Neural crest cell (in vitro differentiated cells): ENCODE measurements at places on chromosomes 5 and 9. TPM values are rescaled to one million over a fixed set of nuclear protein-coding genes. Genes with fewer than 3 reads are reported as not detected.

Gene GLRA1
- total RNA-seq, result 0.21 and 0.23 TPM in 2 replicates

GRCh38 chr9:92550765-92551164, 15.0 kb upstream of the ECM2 start:
- H3K27me3 ChIP-seq, result no peaks in the 10 kb centered on the region
- H3K4me3 ChIP-seq, result no peak overlapping the region
- peaks cover 3% of the 10 kb centered on the region for H3K36me3 ChIP-seq
- H3K27ac ChIP-seq, result no peak overlapping the region

DNA sequence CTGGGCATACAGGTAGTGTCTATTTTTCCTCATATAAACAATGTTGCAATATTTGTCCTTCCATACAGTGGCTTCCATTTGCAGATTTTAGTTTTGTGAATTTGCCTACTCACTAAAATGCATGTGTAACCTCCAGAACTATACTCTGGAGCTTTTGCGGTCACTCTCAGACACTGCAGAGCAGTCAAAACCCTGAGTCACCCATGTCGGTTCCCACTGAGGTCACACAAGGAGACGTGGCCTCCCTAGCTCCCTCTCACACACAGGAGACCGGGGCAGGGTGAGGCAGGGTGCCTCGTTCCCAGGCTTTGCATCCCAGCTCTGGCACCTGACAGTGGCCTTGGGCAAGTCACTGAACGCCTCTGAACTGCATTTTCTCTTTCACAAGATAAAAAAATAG, 55.5 kb upstream of the ZNF354A start:
- H3K36me3 ChIP-seq, result no peaks in the 10 kb centered on the region
- H3K4me1 ChIP-seq, result no peaks in the 10 kb centered on the region
- DNase-seq, result no peak
- H3K27ac ChIP-seq, result no peak overlapping the region
- no peaks in the 10 kb centered on the region for H3K27me3 ChIP-seq

- peak overlapping the region; percentile 86 for H3K4me3 ChIP-seq
- DNase-seq, result peak; percentile 50
- peaks cover 25% of the 10 kb centered on the region for H3K27me3 ChIP-seq
- H3K36me3 ChIP-seq, result no peaks in the 10 kb centered on the region
- H3K4me1 ChIP-seq, result peaks cover 18% of the 10 kb centered on the region
Measured at GRCh38 chr5:140345919-140346347, 470 bp downstream of the HBEGF start.

GRCh38 chr5:6703806-6704205, 9.4 kb upstream of the TENT4A start:
- peaks cover 14% of the 10 kb centered on the region for H3K27me3 ChIP-seq
- no peak overlapping the region for H3K27ac ChIP-seq
- no peak for DNase-seq
- peaks cover 25% of the 10 kb centered on the region for H3K4me1 ChIP-seq
- H3K4me3 ChIP-seq, result no peak overlapping the region

DNA sequence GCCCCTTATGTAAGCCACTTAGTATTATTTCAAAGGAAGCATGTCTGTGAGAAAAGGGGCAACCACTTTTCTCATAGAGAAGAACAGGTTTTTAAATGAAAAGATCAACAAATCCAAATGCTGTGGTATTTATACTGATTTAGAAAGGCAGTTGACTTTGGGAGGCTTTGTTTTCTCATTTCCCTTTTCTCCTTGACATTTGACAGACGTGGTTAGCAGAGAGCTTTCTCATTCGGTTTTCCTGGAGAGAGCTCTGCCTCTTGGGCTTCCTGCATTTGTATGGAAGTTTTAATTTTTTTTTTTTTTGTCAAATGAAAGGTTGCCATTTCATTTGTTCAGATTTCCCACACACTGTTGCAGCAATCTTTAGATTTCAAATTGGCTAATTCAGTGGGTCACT, 62.5 kb downstream of the EXOSC2 start:
- no peaks in the 10 kb centered on the region for H3K36me3 ChIP-seq
- H3K27me3 ChIP-seq, result no peaks in the 10 kb centered on the region
- no peak overlapping the region for H3K27ac ChIP-seq
- H3K4me1 ChIP-seq, result peaks cover 40% of the 10 kb centered on the region
- H3K4me3 ChIP-seq, result no peak overlapping the region

GRCh38 chr5:104199771-104200170, 637.2 kb upstream of the NUDT12 start:
- no peak overlapping the region for H3K27ac ChIP-seq
- no peaks in the 10 kb centered on the region for H3K27me3 ChIP-seq
- no peak for DNase-seq
- H3K4me1 ChIP-seq, result no peaks in the 10 kb centered on the region

Gene SH2D3C
- 6.0 and 7.2 TPM in 2 replicates for total RNA-seq

DNA sequence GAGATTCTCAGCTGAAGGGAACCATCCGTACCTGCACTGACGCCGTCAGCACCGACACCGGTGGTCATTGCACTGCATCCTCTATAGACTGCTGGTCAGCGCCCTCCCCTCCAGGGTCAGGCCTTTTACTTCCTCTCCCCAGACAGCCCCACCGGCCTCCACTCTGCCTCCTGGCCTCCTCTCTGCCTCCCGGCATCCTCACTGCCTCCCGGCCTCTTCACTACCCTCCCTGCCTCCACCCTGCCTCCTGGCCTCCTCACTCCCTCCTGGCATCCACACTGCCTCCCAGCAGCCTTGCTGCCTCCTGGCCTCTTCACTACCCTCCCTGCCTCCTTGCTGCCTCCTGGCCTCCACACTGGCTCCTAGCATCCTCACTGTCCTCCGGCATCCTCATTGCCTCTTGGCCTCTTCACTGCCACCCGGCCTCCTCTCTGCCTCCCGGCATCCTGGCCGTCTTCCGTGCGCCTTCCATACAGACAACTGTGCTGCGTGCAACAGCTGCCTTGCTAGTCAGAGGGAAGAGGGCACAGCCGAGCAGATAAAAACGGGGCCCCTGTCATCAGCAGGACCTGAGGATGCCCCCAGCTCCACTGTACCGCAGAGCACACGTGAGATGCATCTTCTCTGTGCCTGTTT, 62.0 kb downstream of the VAV2 start:
- DNase-seq, result no peak
- H3K4me3 ChIP-seq, result no peak overlapping the region
- H3K4me1 ChIP-seq, result peaks cover 43% of the 10 kb centered on the region
- peak overlapping the region; percentile 54 for H3K27ac ChIP-seq
- H3K27me3 ChIP-seq, result no peaks in the 10 kb centered on the region
- H3K36me3 ChIP-seq, result peaks cover 19% of the 10 kb centered on the region

DNA sequence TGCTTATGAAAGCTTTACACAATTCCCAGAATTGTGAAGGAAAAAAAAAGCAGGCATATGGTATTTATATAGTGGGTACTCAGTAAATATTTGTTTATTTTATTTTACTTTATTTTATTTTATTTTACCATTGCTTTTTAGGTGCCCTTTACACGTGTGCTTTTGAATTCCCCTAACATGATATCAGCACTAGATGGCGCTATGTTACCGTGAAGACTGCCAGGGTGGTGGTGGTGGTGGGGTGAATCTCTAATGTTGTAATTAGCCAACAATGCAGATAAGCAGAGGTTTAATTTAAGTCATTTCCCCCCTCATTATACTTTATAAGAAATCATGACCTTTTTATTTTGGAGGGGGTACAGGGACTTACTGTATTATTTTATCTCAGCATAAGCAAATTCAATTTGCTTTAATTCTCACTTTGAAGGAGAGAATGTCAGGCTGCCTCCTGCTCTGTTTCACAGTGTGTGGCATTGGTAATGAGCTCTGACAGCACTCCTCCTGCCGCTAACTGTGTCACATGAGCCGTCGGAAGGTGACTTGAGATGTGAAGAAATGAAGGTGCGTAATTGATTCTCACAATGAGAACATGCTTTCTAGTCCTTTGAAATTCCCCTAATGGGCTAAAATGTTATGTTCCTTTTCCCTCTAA, 165.6 kb downstream of the YTHDC2 start:
- no peaks in the 10 kb centered on the region for H3K27me3 ChIP-seq
- no peak overlapping the region for H3K4me3 ChIP-seq
- peaks cover 2% of the 10 kb centered on the region for H3K36me3 ChIP-seq

GRCh38 chr5:5330728-5331452, 91.6 kb upstream of the ICE1 start:
- no peaks in the 10 kb centered on the region for H3K27me3 ChIP-seq
- H3K4me1 ChIP-seq, result peaks cover 25% of the 10 kb centered on the region
- H3K27ac ChIP-seq, result no peak overlapping the region
- H3K36me3 ChIP-seq, result no peaks in the 10 kb centered on the region
- no peak for DNase-seq
- no peak overlapping the region for H3K4me3 ChIP-seq

Gene PCDHA13
- total RNA-seq, result 1.2 and 1.3 TPM in 2 replicates

Gene COL5A1
- total RNA-seq, result 18.6 and 19.4 TPM in 2 replicates

Gene COL23A1
- total RNA-seq, result 33.7 and 34.0 TPM in 2 replicates

- peak; percentile 6 for DNase-seq
- peaks cover 69% of the 10 kb centered on the region for H3K27me3 ChIP-seq
- H3K4me1 ChIP-seq, result peaks cover 37% of the 10 kb centered on the region
- peaks cover 2% of the 10 kb centered on the region for H3K36me3 ChIP-seq
Measured at GRCh38 chr9:25742256-25742655, 64.0 kb upstream of the TUSC1 start.

Gene HDHD3
- total RNA-seq, result 12.7 and 13.4 TPM in 2 replicates
